ENCODE measurements at places on chromosomes 12 and 14.

DNA sequence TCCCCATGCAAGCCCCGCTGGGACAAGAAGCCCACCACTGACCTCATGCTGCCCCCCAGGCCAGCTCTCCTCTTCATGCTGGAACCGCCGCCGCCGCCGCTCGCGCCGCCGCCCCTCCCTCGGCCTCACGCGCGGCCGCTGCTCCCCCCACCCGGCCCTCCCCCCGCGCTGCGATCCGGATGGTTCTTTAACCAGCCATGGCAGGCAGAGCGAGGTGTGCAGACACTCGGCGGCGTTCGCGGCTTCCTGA is at the start of gene DCAF5:
Gene DCAF5, minus strand, starts transcription at position 218 of the 250 bp plus-strand sequence. Its CDS starts 141 bp downstream, at position 77.
- DNase-seq: no peak

DNA sequence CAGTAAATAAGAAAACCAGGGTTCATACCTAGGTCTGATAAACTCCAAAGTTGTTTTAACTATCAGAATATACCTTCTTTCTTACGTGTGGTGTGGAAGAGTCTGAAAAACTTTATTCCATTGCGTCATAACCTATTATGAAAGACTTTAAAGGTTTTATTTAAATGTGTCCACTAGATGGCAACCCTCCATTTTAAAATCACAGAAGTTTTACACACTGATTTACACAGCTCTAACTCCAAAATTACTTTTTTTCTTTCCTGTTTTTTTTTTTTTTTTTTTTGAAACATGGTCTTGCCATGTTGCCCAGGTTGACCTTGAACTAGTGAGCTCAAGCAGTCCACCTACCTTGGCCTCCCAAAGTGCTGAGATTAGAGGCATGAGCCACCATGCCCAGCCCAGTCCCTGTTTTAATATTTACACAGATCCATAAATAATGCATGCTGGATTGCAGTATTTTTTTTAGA is 17.3 kb upstream of the TMPRSS12 start:
- no peak for DNase-seq

- DNase-seq: no peak
Measured at GRCh38 chr12:7628381-7628961, 37.2 kb downstream of the APOBEC1 start.

GRCh38 chr14:22888662-22889061 is 5.6 kb downstream of the REM2 start:
- no peak for DNase-seq

DNA sequence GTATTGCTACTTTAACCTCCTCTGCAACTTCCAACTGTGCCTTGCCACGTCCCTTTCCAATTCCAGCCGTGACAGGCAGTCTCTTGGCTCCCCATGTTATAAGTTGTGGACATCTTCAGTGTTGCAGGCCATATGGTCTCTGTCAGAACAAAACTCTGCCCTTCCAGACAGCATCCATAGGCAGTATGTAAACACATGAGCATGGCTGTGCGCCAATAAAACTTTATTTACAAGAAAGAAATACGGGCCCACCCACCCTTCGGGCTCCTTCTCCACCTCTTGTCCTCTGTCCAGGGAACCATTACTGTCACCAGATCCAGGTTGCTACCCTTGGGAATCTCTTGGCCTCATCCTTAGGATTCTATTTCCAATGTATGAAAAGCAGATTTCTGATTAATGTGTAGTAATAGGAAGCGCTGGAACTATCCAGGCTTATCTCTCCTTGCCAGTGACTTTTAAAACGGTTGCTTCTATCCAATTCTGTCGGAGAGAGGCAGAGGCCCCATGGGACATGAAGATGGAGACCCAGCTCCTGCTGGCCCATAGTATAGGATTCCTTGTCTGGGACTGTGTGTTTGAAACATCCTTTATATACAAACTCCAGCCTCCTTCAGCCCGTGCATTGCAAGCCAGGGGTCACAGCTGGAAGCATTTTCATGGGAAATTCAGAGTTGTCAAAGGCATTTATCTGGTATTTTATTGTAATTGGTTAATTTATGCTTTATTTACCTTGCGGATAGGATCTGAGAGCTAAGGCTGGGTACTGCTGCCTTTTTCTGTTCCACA is 114.4 kb downstream of the ZNF664 start:
- no peak for DNase-seq

DNA sequence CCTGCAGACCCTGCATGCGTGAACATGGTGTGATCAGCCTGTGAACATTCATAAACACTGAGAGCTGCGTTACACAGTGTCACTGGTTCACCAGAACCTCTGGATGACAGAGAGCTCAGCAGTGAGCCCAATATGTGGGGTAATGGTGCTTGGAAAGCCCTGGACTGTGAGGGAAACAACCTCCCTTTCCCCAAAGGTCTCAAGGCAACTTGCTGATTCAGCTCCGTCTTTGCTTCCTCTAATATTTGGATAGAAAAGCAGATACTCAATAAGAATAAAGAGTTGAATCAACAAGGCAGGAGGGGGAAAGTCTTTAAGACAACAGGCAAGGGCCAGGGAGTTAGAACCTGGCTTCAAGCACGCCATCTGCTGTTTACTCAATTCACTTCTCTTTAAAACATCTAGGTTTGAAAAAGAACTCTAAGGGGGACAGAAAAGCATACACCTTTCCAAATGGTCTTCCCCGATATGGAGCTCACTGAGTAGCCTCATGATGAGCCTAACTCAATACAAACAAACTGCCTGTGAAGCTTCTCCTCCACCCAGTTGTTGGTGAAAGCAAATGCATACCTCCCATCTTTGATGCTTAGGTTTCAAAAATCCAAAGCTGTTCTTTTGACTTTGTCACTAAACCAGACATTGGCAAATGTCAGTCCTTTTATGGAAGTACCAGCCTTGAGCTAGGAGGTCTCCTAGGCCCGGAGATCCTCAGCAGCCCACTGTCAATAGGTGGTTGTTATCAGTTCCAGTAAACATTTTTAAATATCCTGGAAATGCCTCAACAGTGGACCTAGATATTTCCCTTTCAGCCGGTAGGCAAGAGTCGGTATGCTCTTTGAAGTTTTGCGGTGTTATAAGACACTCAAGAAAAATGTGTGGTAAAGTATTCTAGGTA is 76.1 kb downstream of the SAMD4A start:
- DNase-seq: no peak

GRCh38 chr14:65195042-65195719 is 92.9 kb upstream of the MAX start:
- no peak for DNase-seq

GRCh38 chr14:35349496-35350365 is 54.8 kb downstream of the NFKBIA start:
- no peak for DNase-seq

- DNase-seq: no peak
Measured at GRCh38 chr12:34296143-34297041, 274.1 kb downstream of the ALG10 start.

DNA sequence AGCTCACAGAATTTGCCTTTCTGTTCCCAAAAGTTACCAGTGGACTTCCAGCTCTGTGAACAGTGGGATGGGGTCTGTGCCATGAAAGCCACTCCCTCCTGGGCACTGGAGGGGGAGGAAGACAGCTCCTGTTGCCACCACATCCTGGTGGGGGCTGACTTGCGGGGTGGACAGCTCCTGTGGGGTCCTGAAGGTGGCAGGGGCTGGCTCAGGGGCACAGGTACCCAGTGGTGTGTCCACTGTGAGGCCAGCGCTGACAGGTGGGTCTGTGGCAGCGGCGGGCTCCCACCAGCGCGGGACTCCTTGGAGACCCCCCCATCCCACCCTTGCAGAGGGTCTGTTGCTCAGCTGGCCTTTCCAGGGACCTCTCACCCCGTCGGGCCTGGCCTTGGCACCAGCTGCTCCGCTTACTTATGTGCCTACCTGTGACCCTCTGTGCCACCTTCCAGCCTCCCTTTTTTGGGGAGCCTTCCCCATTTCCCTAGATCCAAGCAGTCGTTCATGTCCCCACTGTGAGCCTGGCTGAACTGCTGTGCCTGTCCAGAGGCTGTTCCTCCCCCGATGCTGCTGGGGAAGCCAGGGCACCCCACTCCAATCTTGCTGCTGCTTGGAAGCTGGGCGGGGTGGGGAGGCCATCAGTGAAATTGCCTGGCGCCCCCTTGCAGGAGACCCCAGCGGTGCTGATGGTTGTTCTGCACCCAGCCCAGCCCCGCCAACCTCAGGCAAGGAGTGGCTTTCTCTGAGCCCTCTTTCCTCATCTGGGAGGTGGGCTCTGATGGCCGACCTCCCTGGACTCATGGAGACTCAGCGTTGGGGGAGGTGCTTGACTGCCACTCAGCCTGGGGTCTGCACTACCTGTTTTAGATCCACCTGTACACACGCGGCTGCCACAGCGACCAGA is 2.2 kb downstream of the TEDC1 start:
- no peak for DNase-seq

GRCh38 chr12:77202457-77203060 is 137.2 kb upstream of the E2F7 start:
- no peak for DNase-seq

DNA sequence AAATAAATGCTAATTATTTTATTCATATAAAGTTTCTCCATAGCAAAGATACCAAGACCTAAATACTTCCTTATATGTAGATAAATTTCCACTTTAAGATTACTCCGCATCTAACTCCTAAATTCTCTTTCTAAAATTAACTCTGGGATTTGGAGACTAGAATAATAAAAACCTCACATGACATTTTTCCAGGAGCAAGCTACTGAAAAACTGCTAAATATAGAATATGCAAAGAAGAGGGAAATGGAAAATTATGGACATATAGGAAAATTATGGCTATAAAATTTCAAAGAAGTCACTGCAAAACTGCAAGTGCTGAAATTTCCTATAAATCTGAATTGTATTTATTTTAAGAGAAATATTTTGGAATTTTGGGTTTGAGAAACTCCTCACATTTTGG is 186.2 kb downstream of the DUSP6 start:
- DNase-seq: no peak

- no peak for DNase-seq
Measured at GRCh38 chr12:52914576-52915121, 9.8 kb upstream of the KRT8 start.

GRCh38 chr12:57001448-57001906 is 4.9 kb downstream of the ZBTB39 start:
- DNase-seq: peak; percentile 74

DNA sequence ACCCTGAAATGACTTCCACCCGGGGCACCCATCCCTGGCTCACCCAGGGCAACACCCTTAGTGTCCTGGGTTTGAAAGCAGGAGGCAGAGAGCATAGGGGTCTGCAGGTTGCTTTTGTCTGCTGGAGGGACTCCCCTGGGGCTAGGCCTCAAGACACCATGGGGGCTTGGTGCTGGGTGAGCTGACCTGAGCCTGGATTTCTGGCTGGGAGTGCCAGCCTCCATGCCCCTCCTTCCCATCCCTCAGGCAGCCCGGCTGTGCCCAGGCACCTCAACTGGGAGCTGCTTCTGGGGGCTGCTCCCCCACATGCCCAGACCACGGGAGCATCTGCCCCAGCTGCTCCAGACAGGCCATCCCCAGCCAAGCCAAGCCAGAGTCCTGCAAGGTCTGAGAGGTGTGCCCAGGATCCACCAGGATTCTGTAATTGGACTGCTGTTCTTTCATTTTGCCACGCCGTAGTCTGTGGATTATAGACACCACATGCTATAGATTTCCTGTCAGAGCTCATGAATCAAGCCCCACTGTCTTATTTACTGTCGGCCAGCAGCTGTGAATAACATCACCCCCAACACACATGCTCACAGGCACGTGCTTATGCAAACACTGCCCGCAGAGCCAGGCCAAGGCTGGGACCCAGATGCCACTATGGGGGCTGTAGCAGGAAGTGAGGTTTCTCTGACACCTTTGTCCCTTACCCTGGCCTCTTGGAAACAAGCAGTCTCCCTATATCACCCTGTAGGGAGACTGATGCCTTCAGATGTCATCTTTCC is 29.4 kb upstream of the ESRRB start:
- peak; percentile 73 for DNase-seq

- DNase-seq: no peak
Measured at GRCh38 chr12:121570467-121571283, 10.1 kb downstream of the KDM2B start.

DNA sequence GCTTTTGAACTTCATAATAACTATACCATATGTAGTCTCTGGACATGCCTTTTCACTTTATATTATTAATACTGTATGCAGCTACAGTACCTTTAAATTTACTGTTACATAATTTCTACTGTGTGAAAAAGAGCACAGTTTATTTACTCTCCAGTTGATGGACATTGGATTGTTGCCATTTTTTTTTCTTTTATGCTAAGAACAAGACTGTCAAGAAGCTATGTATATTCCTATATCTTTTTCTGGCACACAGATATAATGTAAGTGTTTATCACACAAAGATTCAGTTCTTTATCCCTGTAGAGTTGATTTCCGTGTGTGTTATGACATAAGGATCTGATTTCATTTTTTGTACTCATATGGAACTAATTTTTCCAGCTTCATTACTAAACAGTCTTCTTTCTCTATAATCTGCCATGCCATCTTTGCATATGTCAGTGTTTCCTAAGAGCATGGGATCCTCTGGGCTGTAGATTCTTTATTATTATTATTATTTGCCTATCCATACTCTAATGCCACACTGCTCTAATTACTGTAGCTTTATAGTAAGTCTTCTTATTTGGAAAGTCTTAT is 593.0 kb upstream of the ATP2B1 start:
- DNase-seq: no peak

GRCh38 chr14:29558516-29558915 is 369.1 kb downstream of the PRKD1 start:
- no peak for DNase-seq

GRCh38 chr14:58832095-58832521 is 194.3 kb downstream of the DACT1 start:
- no peak for DNase-seq

DNA sequence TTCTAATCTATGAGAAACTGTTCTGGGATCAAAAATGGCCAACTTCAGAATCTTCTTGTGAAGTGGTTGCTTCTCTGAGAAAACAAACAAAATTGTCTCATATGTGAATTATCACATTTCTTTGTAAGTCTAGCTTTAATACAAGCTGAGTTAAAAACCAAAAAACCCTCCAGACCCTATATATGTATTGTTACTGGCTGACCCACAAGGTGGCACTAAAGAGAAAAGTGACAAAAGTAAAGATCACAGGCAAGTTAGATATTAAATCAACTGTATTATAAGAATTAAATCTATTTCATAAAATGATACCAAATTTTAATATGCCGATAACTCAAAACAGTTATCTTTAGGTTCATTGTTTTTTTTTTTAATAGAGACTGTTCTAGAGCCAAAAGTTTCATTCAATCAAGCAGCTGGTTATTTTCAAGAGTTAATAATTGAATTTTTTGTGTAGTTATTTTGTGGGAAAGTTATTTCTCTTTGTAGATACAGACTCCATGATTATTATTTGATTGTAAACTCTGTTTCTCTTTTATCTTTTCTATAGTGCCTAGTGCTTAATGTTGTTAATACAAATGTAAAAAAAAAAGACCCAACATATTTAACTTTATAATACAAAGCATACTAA is 7.5 kb upstream of the TRHDE start:
- peak; percentile 9 for DNase-seq
